Cerebellar nuclear complex (tissue), 1 donor: ENCODE measurements at places on chromosomes 7 and 10.
A peak's percentile ranks its signal among the peaks of the same experiment; 100 is the strongest.

DNA sequence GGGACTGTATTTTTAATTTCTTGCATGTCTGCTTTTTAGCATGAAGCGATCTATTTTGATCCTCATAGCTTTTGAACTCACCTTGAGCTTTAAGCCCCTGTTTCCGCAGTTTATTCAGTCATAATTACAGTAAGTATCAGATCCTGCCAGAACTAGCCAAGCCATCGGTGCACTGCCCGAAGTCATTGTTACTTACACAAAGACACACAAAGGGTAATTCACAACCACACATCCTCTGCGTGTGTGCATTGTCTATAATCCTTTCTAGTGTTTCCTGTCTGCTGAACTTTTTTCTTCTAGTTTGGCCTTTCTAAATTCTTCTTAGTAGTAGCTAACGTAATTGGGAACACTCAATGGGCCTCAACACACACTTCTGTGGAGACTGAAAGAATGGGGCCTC lies 133.0 kb downstream of the SFMBT2 start:
- DNase-seq, result no peak

- DNase-seq, result no peak
Measured at GRCh38 chr7:123863461-123863860, 18.5 kb downstream of the HYAL4 start.

DNA sequence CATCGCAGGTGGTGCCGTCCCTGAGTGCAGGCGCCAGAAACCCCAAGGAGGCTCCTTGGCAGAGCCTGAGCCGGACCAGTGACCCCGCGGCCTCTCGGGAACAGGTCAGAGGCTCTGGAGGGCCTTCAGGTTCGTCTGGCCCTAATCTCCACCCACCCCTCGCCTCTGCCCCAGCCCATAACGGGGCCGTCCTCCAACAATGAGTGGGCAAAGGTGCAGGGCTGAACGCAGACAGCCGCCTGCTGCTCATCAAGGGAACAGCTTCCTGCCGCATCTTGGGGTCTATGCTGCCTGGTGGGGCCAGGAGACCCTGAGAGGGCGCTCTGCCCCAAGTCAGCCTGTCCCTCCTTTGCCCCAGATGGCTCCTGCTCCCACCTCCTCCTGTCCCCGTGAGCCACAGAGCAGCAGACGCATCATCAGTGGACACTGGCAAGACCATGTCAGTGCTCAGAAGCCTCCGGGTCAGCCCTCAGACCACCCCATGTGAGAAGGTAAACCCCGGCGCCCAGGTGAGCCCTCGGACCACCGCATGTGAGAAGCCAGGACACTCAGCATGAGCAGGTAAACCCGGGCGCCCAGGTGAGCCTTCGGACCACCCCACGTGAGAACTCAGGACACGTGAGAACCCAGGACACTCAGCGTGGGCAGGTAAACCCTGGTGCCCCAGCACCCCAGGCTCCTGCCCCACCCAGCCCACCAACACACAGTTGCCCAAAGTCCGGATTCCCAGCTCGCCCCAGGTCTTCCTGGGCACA lies 142.0 kb downstream of the PTPRN2 start:
- DNase-seq, result no peak

- no peak for DNase-seq
Measured at GRCh38 chr7:48847917-48848316, 76.4 kb upstream of the CDC14C start.

- DNase-seq, result no peak
Measured at GRCh38 chr7:82263920-82264782, 179.4 kb downstream of the CACNA2D1 start.

DNA sequence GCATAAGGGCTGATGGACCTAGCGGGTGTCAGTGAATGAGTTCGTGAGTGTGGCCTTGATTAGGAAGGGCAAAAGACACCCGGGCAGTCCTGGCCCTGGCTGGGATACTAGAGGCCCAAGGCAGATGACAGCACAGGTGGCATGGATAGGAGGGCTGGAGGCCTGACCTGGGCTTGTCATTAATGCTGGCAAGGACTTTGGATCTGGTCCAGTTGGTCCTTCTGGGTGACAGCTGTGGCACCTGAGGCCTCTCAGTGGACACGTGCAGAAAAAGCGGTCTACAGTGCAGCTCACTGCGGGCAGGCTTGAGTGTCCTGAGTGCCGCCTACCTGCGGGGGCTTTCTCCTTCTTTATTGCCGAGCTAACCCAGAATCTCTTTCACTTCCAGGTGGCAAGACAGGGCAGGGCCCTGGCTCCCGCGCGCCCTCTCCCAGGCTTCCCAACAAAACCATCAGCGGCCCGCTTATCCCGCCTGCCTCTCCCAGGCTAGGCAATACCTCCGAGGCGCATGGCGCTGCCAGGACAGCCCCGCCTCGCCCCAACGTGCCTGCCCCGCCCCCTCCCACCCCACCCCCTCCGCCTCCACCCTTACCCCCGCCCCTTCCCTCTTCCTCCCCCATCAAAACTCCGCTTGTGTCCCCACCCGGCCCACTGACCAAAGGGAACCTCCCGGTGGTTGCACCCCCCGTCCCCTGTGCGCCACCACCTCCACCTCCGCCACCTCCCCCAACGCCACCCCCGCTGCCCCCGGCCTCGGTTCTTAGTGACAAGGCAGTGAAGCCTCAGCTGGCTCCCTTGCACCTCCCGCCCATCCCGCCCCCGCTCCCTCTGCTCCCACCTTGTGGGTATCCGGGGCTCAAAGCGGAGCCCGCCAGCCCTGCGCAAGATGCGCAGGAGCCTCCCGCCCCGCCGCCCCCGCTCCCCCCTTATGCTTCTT lies 77.4 kb downstream of the WIPF3 start:
- peak; percentile 46 for DNase-seq

DNA sequence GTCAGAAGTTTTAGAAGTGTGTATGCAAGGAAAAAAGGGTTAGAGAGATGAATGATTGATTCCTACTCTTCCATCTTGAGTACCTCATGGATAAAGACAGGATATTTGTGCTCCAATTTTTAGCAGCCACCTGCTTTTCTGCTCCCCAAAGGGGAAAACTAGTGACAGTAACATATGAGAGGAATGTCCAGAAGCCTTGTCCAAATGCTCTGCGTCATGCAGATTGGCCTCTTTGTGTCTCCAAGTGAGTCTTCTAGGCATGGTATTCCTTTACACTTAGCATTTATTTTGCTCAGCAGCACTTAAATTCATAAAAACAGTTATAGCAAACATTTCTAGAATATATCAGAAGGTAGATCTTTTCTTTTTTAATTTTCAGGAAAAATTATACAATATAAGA lies 306.8 kb downstream of the CNTNAP2 start:
- no peak for DNase-seq

DNA sequence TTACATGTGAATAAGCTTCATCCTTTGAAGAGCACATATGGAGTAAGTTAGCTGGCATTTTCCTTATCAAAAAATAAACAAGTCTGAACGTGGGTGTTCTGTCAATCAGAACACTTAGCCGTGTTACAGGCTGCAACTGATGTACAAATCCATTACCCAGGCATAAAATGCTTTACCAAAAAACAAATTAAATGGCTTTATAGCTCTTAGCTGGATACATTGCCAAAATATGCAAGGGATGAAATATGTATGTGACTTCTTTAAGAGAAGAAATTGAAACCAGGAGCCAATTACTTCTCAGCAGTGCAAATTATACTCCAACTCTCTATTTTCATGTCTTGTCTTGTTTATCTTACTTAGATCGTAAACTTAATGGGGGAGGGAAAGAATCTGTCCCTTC lies 214.8 kb downstream of the DGKB start:
- no peak for DNase-seq

DNA sequence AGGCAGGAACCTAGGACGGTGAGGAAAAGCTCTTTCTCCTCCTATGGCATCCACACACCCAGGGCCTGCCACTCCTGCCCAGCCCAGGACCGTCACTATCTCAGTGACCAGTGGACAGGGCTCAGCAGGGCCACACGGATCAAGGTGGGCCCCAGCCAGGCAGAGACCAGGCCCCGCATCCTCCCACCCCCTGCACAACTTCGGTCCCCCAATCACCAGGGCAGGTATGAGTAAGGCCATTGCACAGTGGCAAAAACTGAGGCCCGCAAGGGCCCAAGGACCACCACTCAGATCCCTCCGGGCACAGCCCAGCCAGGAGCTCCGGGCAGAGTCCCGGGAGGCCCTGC lies 30.3 kb downstream of the OAT start:
- no peak for DNase-seq

DNA sequence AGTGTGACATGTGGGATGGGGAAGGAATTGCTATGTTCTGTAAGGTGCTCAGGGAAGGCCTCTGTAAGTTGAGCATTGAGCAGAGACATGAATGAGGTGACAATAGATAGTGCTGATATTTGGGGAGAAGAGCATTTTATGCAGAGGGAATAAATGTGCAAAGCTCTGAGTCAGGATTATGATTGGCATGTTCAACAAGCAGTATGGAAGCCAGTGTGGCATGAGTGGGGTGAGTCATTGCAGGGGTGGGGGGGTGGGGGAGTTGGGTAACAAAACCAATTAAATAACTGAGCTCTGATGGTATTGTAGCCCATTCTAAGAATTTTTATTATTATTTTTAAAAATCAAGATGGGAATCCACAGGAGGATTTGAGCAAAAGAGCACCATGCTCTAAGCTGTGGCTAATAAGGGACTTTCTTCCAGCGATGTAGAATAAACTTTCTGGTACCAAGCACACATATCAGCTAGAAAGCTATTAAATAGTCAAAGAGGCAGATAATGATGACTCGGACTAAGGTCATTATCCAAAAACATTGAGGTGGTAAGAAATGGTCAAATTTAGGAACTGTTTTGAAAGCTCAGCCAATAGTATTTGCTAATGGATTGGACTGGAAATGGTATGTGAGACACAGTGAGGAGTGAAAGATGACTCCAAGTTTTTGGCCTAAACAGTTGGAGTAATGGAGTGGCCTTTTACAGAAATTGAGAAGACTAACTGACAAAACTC lies 96.4 kb downstream of the PRKG1 start:
- DNase-seq, result no peak

- DNase-seq, result no peak
Measured at GRCh38 chr10:59011972-59012632, 164.3 kb upstream of the PHYHIPL start.

DNA sequence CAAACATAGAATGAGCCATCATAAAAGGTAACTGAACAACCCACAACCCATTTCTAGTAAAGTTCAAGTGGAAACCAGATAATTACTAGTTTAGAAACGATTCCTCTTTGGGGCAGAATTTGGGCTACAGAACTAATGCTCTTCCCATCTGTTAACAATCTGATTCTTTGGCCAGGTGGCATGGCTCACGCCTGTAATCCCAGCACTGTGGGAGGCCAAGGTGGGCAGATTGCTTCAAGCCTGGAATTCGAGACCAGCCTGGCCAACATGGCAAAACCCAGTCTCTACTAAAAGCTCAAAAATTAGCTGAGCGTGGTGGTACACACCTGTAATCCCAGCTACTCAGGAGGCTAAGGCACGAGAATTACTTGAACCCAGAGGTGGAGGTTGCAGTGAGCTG lies 18.5 kb downstream of the CYP51A1 start:
- DNase-seq, result no peak

DNA sequence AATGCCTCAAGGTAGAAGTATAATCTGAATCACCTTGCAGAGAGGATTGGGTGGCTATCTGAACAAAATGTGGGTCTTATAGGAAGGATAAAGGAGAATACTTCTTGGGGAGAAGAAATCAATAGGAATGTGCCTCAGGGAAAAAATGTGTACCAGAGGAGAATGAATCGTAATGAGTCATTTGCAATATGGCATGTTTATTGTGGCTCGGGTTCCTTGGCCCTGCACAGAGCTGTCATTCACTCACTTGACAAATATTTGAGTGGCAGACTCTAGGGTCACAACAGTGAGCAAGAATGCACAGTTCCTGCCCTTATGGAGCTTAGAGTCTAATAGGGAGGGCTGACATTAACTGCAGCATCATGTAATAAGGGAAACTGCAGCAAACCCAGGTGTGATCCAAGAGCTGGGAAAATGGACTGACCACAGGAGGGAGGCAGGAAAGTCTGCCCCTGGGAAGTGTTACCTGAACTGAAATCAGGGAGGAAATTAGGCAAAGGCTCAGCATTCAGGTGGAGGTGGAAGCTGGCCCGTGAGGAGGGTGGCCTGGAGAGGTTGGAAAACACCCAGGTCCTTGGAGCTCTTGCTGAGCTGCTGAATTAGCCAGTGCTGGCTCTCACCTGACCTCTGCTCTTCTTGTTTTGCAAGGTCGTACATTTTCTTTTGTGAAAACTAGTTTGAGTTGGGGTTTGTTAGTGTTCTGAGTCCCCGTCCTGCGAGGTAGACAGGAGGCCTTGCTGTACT lies 203.9 kb downstream of the FRMD4A start:
- no peak for DNase-seq

- no peak for DNase-seq
Measured at GRCh38 chr10:119090968-119091367, 10.4 kb upstream of the EIF3A start.

- DNase-seq, result no peak
Measured at GRCh38 chr7:65438598-65438997, 64.9 kb downstream of the ZNF92 start.

DNA sequence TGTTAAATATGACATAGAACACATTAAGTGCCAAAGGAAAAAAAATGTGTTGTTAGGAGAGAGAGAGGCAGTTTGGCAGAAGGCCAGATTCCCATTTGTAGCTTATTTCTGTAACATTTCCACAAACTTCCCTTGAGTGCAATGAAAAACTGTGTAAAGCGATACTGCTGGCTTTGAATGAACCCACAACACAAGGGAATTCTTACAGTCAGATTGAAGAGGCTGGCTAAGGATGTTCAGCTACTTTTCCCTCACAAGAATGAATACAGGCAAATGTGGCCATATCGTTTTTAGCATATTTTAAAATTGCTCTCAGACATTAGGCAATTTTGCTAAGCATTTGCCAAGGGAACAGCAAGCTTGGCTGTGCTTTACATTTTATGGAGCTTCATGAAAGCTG lies 614.1 kb upstream of the FZD8 start:
- no peak for DNase-seq

DNA sequence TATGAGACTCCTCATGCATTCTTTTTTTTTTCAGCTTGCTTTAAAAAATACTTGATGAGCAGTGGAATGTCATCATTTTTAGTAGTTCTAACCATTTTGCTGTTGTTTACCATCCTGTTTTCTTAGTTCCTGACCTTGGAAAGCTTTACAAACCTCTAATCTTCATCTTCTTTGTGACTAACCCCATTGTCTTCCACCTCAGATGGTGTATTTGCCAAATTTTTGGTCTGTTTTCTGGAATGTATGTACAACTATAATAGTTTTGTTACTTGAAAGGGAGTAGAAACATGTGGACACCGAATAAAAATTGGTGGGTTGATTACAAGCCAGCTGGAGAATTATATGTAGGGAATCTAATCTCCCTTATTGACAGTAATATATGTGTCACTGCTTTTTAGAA lies 172.7 kb downstream of the SND1 start:
- no peak for DNase-seq

DNA sequence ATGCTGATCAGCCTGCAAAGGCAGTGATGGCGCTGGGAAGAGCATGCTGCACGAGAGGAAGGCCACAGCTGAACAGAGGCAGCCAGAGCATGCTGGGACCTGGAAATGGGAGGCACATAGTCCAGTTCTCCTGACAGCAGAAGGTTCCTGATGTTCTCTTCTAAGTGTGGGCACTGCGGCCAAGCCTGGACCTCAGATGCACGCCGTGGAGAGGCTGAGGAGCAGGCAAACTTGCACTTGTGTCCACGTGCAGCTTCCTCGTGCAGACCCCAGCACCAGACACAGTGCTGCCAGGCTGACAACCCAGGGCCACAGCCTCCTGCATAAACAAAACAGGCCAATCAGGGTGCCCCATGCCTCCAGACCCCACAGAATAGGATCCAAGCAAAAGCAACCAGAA lies 93.5 kb upstream of the LANCL2 start:
- DNase-seq, result no peak
